ENCODE measurements at places on chromosomes 7 and 10. TPM values are rescaled to one million over a fixed set of nuclear protein-coding genes. Genes with fewer than 3 reads are reported as not detected.

DNA sequence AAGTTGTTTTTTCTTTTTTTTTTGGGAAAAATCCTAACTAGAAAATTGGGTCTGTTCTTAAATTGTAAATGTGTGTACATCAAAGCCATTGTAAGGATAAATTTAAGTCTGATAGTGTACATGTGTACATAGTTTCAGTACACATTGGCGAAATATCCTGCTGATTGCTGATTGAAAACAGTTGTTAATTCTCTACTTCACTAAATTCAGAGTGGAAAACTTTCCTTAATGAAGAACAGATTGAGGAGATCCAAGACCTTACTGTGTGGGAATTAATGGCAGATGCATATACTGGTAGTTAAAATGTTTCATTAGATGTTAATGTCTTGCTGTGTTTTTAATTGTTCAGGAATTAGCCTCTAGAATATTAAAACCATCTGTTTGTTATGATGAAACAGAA, 506.0 kb downstream of the AUTS2 start:
- no peaks in the 10 kb centered on the region for H3K4me1 ChIP-seq
- no peak overlapping the region for H3K4me3 ChIP-seq
- H3K27me3 ChIP-seq: no peaks in the 10 kb centered on the region
- no peak overlapping the region for H3K27ac ChIP-seq
- no peaks in the 10 kb centered on the region for H3K36me3 ChIP-seq
- no peak for DNase-seq

DNA sequence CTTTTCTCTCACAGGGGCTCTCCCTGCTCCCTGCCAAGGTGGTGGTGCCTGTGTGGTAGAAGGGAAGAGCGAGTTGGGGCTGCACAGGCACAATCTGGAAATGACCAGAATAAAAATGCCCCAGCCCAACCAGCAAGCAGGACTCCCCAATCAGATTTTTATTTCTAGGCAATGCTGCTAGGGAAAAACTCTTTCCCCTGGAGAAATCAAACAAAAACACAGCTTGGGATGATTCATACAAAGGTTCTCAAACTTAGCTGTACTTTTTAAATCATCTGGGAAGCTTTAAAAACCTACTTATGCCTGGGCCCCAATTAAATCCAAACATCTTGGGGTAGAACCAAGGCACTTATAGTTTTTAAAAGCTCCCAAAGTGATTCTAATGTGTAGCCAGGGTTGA, 243.2 kb downstream of the HTR7 start:
- H3K27ac ChIP-seq: no peak overlapping the region
- no peaks in the 10 kb centered on the region for H3K4me1 ChIP-seq
- H3K36me3 ChIP-seq: no peaks in the 10 kb centered on the region
- no peak overlapping the region for H3K4me3 ChIP-seq

The ZMIZ2 gene
- total RNA-seq: 108 TPM

The HECW1 gene
- total RNA-seq: not detected

The EGFR gene
- not detected for total RNA-seq

DNA sequence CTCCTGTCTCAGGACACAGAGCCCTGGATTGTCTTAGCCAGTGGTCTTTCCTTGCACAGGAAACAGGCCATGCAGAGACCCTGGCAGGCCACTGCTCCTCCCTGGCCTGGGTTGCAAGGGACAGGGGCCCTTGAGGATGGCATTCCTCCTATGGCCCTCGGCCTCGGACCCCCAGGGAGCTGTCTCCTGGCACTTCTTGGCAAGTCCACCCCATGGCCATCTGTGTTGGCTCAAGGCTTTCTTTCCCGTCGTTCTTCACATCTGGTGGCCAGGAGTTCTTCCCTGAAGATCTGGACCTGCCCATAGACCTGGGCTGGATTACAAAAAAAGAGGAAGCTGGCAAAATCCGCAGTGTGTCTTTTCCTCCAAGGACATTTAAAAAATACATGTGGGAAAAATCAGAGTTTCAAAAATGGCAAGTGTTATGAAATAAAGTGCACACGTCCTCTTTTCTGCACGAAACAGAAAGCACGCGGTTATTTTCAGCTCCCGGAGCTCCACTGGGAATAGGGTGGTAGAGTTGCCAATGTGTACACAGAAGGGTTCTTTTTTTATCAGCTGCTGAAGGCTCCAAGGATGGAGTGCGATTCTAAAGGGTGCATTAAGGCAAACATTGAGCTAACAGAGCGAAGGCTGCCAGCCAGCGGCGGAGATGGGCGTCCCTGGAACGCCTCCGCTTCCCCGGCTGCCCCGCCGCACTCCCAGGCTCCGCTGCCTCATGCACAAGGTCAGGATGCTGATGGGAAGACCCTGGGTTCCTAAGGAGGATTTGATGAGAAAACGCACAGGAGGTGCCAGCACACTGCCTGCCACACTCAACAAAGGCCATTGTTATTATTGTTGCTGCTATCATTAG, 62.8 kb upstream of the FAM20C start:
- H3K4me1 ChIP-seq: no peaks in the 10 kb centered on the region
- no peak overlapping the region for H3K4me3 ChIP-seq
- no peaks in the 10 kb centered on the region for H3K36me3 ChIP-seq
- DNase-seq: no peak
- no peak overlapping the region for H3K27ac ChIP-seq

- H3K27me3 ChIP-seq: peaks cover 21% of the 10 kb centered on the region
- no peaks in the 10 kb centered on the region for H3K36me3 ChIP-seq
- no peak for DNase-seq
- no peaks in the 10 kb centered on the region for H3K4me1 ChIP-seq
These were observed 377.3 kb upstream of the ZMIZ1 start for GRCh38 chr10:78691301-78692030.

GRCh38 chr7:84900215-84900614, 286.6 kb downstream of the SEMA3D start:
- H3K36me3 ChIP-seq: peaks cover 9% of the 10 kb centered on the region
- no peak overlapping the region for H3K27ac ChIP-seq
- H3K4me1 ChIP-seq: no peaks in the 10 kb centered on the region
- H3K4me3 ChIP-seq: no peak overlapping the region
- H3K27me3 ChIP-seq: no peaks in the 10 kb centered on the region

DNA sequence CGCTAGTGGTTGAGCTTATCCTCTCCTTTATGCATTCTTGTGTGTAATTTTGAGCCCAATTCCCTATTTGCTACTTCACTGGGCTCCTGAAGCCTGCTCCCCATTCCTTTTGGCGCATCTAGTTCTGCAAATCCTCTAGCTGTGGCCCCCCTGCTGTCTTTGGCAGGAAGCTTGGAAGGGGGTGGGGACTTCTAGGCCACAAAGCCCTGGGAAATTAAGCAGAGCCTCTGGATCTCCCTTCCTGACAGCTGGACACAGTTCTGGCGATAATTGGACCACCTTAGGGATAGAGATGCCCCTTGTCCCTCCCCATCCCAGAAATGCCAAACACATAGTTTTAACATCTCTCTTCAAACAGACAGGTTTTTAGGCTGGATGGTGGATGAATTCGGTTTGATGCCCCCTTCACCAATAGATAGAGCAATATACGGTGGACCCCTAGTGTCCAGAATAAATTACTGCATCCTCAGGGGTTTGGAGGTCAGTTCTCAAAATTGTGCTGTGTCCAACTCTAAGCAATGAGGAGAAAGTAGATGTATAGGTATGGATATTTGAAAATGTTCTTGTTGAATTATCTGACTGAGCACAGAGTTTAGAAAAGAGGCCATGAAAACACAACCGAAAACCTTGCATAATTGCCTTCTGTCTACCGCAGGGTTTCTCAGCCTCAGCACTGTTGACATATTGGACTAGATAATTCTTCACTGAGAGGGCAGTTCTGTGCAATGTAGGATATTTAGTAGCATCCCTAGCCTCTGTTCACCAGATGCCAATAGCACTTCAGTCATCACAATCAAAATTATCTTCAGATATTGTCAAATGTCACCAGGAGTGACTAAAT, 75.5 kb downstream of the PAPSS2 start:
- H3K27ac ChIP-seq: no peak overlapping the region
- H3K4me3 ChIP-seq: no peak overlapping the region
- DNase-seq: no peak
- H3K27me3 ChIP-seq: peaks cover 28% of the 10 kb centered on the region

DNA sequence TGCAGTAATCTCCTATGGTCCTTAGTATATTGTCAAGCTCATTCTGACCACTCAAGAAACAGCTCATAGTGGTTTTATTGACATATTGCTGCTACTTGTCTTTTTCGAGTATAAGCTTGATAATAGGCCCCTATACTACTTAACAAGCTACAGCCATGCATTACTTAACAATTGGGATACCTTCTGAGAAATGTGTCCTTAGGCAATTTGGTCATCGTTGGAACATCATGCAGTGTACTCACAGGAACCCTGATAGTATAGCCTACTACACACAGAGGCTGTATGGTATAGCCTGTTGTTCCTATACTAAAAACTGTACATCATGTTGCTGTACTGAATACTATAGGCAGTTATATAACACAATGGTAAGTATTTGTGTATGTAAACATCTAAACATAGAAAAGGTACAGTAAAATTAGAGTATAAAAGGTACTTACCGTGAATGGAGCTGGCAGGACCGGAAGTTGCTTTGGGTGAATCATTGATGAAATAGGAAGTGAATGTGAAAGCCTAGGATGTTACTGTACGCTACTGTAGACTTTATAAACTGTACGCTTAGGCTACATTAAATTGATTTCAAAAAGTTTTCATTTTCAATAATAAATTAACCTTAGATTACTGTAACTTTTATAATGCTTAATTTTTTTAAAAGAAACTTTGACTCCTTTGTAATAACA, 160.9 kb downstream of the LRRC4 start:
- H3K4me1 ChIP-seq: peaks cover 38% of the 10 kb centered on the region
- DNase-seq: no peak
- no peak overlapping the region for H3K27ac ChIP-seq
- H3K36me3 ChIP-seq: peaks cover 16% of the 10 kb centered on the region
- no peaks in the 10 kb centered on the region for H3K27me3 ChIP-seq

The HSPA12A gene
- total RNA-seq: 0.08 TPM

DNA sequence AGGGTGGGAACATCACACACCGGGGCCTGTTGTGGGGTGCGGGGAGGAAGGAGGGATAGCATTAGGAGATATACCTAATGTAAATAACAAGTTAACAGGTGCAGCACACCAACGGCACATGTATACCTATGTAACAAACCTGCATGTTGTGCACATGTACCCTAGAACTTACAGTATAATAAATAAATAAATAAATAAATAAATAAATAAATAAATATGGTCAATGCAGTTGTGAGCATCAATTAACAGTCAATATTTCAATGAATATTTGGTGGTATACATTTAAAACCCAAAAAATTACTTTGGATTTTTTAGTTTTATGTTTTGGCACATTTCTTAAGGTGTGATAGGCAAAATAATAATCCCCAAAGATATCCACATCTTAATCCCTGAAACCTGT, 15.6 kb downstream of the TRDMT1 start:
- no peak overlapping the region for H3K27ac ChIP-seq
- no peaks in the 10 kb centered on the region for H3K36me3 ChIP-seq
- H3K27me3 ChIP-seq: no peaks in the 10 kb centered on the region
- H3K4me1 ChIP-seq: no peaks in the 10 kb centered on the region
- no peak for DNase-seq

GRCh38 chr10:132204078-132204780, 17.5 kb downstream of the DPYSL4 start:
- DNase-seq: no peak
- H3K4me3 ChIP-seq: no peak overlapping the region
- no peaks in the 10 kb centered on the region for H3K36me3 ChIP-seq
- H3K27ac ChIP-seq: no peak overlapping the region
- H3K4me1 ChIP-seq: no peaks in the 10 kb centered on the region

The LRRC4 gene
- not detected for total RNA-seq

GRCh38 chr10:76297780-76298281, 866.4 kb downstream of the LRMDA start:
- H3K4me1 ChIP-seq: no peaks in the 10 kb centered on the region
- no peaks in the 10 kb centered on the region for H3K36me3 ChIP-seq
- peaks cover 7% of the 10 kb centered on the region for H3K27me3 ChIP-seq
- H3K27ac ChIP-seq: no peak overlapping the region
- DNase-seq: no peak

- no peaks in the 10 kb centered on the region for H3K27me3 ChIP-seq
- H3K4me3 ChIP-seq: no peak overlapping the region
- DNase-seq: no peak
- H3K27ac ChIP-seq: no peak overlapping the region
- peaks cover 8% of the 10 kb centered on the region for H3K4me1 ChIP-seq
These were observed 188.5 kb upstream of the AGR3 start for GRCh38 chr7:17070231-17070708.

The ANKRD30A gene
- not detected for total RNA-seq

DNA sequence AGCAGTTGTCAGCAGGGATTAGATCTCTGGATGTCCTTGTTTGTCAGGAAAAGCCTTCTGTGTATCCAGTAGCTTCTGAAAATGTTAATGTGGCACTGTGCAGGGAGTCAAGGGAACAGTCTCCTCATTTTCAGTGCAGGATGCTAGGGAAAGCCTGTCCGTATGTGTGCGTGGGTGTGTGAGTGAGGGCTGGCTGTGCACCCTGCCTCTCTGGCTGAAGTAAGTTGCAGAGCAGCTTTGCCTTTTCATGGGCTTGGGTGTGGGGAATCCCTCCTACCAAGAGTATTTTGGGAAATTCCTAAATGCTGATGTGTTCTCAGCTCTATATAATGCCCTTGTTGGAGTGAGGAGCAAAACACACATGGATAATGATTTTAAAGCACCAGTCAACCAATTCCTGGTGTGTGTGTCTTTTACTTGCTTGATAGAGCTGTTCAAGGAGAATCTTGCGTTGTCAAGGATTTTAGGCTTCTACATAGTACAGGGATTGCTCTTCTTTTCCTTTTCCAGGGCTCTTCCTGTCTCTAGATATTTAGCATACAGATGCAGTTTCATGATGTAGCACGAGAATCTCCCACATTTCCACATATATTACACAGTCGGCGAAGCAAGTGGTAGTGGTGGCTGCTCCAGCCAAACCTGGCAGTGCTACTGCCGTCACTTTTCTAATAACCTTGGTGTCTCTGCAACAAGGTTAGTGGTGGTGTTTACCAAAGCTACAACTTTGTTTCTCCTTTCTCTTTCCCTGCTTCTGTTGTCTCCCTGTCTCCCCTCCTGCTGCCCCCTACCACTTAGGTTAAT, 92.8 kb downstream of the MCU start:
- no peak overlapping the region for H3K4me3 ChIP-seq
- no peaks in the 10 kb centered on the region for H3K36me3 ChIP-seq
- no peak overlapping the region for H3K27ac ChIP-seq
- H3K27me3 ChIP-seq: no peaks in the 10 kb centered on the region
- H3K4me1 ChIP-seq: peaks cover 4% of the 10 kb centered on the region

DNA sequence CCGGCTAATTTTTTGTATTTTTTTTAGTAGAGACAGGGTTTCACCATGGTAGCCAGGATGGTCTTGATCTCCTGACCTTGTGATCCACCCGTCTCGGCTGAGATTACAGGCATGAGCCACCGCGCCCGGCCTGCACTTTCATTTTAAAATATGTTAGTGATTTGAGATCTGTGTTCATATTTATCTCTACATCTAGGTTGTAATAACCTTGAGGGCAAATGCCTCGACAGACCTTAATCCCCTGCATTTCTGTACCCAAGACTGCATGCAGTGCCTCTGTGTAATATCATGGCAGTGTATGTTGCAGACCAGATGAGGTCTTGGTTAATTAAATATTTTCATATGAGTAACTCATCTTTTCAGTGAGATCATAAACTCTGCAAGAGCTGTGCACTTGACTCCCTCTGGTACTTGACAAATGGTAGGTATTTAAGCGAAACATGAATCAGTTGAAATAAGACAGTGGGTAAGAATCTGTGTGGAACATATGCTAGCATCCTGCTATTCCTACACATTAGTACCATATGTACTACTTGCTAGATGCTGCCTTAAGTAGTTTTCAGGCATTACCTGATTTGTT, 673.9 kb upstream of the ANKRD30A start:
- H3K36me3 ChIP-seq: no peaks in the 10 kb centered on the region
- DNase-seq: no peak
- H3K27me3 ChIP-seq: no peaks in the 10 kb centered on the region
- H3K27ac ChIP-seq: no peak overlapping the region
- no peak overlapping the region for H3K4me3 ChIP-seq

Measured in natural killer cell treated with Interleukin-12 subunit alpha and Interleukin-12 subunit beta and Interleukin-15 and Interleukin-18, amount 100 ng/mL, for 72 hours (primary cell).